ENCODE measurements at places on chromosomes 13 and 19.

DNA sequence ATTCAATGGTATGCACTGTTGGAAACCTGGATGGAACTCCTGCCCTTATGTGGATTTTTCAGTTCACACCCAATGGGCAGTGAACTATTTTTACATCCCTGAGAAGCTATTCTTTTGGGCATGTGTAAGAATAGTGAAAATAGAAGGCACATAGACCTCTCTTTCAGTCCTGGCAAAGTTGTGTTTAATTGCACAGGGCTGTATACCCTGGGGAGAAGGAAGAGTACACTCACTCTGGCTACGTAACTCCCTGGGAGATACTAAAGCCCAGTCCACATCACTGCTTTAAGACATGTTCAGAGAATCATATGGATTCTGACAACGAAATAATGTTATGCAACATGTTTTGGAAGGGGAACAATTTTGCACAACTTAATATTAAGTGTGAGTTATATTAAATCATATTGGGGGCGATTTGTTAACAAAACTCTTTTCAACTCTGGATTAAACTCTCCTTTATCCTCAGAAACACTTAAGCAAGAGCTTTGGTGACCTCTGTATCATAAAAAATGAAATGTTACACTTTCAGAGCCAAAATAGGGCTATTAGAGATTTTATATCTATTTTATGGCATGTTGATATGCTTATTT lies 166.1 kb downstream of the DCT start:
- no peak for DNase-seq

- no peak for DNase-seq
Measured at GRCh38 chr13:50914848-50915247, 5.3 kb downstream of the RNASEH2B start.

- no peak for DNase-seq
Measured at GRCh38 chr13:114017028-114017630, 43.3 kb upstream of the C13orf46 start.

DNA sequence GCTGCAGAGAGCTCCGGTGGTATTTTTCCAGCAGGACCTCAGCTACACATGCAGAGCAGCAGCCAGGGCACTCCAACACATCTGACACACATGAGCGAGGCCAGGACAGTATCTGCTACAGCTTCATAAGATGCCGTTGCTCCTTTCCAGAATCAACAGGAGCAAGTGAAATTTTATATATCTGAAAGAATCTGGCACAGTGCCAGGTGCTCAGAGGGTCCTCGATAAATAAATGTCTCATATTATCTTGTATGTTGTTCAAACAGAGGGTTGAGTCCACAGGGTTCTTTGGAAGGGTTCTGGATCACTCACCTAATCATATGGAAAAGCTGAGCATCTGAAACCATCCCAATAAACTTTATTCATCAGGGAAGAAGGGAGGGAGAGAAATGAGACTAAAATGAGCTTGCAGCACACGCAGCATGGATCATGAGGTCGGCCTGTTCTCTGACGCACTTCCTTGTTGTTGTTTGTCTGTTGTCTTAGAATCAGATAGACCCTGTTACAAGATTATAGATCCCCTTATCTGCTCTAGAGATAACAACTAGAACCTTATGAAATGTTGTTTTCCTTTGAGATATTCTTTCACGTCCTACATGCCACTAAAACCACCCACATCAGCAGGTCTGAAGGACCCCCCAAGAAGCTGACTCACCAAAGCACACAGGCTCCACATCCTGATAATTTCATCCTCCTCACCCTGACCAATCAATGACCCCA lies 3.2 kb upstream of the METTL21C start:
- no peak for DNase-seq

- DNase-seq, result no peak
Measured at GRCh38 chr13:98206946-98207345, 29.9 kb upstream of the RNF113B start.

DNA sequence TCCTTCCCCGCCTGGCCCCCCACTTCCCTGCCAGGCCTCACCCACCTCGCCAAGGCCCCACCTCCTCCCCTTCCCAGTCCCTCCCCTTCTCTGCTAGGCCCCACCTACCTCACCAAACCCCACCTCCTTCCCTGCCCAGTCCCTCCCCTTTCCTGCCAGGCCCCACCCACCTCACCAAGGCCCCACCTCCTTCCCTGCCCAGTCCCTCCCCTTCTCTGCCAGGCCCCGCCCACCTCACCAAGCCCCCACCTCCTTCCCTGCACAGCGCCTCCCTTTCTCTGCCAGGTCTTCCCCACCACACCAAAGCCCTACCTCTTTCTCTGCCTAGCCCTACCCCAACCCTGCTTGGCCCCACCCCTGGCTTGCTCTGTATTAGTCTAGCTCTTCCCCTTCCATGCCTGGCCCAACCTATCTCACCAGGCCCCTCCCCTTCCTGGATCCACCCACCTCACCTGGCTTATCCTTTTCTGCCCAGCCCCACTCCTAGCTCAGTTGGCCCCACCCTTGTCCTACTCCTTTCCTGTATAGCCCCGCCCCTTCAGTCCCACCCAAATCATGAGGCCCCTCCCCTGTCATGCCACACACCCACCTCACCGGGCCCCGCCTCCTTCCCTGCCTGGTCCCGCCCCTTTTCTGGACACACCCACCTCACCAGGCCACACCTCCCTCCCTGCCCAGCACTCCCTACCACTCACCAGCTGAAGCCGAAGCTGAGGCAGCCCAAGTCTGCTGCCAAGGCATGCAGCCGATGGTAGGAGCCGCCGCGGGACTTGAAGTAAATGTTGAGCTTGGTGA lies 16.2 kb downstream of the CERS1 start:
- DNase-seq, result no peak

DNA sequence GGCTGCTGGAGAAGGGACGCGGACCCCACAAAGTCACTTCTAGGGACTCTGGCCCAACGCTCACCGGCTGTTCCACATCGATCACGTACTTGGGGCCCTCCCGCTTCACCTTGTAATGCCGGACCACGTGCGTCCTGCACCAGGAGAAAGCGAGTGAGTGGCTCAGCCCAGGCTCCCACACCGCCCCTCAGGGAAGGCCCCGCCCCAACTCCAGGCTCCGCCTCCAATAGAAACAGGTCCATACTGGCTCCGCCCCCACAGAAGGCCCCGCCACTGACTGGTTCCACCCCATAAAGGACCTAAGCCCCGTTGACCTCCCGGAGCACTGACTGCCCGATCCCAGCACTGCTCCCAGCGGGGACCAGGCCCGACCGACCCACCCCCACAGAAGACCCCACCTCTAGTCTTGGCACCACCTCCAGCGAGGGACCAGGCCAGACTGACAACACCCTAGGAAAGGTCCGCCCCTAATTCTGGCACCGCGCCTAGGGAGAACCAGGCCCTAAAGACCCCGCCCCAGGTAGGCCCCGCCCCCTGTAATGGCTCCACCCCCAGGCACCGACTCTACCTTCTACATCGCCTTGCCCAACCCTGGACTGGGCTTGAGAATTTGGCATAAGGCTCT lies 11.3 kb downstream of the STAP2 start:
- DNase-seq, result no peak

DNA sequence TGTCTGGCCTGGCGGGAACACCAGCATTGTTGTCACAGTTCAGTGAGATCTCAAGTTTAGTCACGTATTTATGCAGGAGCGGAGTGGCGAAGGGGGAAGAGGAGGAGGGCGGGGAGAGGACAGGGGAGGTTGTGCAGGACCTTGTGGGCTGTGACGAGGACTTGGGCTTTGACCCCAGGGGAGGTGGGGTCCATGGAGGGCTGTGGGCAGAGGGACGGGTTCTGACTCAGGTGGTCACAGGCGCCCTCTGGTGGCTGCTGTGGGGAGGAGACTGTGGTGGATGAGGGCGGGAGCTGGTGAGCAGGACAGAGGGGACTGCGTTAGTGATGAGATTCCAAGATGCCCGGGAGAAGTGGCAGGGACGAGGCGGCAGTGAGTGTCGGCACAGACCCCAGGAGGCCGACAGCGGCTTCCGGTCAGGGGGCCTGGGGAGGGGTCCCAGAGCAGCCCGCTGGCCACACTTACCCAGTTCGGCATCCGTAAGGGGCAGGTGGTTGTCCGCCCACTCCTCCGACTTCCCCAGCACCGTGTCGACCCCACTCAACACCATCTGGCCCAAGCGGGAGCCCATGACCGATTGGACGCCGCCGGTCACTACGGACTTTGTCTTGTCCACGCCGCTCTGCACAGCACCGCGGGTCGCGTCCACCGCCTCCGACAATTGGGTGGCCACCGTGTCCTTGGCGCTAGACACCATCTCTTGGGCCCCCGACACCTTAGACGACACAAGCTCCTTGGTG lies 15.7 kb downstream of the PLIN3 start:
- no peak for DNase-seq

DNA sequence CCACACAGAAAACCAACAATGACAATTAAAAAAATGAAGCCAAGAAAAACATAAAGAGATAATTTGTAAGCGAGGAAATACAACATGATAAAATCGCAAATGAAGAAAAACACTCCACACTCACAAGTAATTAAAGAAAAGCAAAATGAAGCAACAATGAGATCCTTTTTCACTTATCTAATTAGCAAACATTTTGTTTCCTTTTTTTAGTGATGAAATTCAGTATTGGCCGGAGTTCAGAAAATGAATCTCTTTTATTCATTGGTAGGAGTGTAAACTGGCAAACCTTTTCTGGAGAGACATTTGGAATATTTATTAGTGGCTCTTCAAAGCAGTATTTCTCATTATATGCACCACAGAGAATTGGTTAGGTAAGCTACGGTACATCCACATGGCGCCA lies 70.6 kb upstream of the POMP start:
- no peak for DNase-seq

Data from NCI-H2107 (cell line).